Fibroblast of skin of right quadriceps (primary cell): ENCODE measurements at places on chromosomes 1 and 21.

DNA sequence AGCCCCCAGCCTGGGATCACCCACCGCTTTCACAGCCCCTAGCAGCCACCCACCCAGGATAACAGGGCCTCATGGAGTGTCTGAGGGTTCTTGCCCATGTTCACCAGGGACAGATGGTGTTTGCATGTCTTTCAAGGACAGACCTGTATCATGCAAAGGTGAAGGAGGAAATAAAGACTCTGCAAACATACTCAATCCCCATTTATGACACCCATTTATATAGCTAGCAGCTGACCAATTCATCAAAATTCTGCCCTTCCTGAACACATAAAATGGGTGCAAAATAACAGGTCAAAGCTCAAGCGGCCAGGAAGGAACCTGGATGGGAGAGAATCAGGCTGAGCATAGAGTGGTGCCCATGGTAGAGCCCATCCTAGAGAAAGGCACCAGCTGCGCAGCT lies 32.8 kb upstream of the LYPD8 start:
- DNase-seq = no peak

GRCh38 chr1:20361401-20361800 lies 70.7 kb downstream of the VWA5B1 start:
- DNase-seq = no peak

DNA sequence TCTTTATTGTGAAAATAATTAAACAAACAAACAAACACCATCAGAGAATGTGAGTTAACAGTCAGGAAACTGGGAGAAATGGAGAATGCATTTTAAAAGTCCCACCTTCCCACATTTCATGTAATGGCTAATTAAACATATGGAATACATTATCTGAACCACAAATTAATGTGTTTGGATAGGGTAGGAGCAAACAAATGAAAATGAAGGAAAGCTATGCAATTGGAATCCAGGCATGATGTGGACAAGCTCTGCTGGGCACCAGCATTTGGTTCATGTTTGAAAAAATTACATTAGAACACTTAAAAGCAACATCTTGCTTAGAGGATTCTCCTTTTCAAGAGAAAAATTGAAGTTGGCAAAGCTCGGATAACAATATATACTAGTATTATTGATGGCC lies 628.1 kb downstream of the LMO4 start:
- peak; percentile 86 for DNase-seq

- no peak for DNase-seq
These were observed 67.7 kb downstream of the INTS7 start for GRCh38 chr1:211967704-211968103.

DNA sequence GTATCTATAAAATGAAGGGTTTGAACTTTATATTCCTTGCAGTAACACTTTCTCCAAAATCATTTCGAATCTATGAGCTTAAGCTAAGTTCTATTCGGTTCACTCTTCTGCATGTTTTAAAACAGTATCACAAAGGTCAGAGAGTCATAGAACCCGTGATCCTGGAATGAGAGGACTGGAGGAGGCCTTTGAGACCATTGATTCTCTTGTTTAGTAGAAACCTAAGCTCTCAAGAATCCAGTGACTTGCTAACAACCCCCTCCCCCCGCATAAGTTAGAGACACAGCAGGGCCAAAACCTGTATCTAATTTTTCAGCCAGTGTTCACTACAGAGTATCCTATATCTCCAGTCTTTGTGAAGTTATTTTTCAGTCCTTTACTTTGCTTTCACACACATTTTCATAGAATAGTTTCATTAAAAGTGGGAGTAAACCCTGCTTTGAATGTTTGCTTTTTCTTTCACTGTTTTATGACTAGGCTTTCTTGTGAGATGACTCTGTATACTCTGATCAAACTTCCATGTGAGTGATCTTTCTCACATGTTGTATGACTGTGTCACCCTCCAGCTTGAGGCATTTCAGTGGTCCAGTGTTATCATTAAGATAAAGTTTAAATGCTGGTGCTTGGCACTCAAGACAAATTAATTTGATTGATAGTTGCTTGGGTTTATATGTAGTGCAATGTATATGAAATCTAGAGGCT lies 275.4 kb upstream of the SGIP1 start:
- DNase-seq = peak; percentile 57

GRCh38 chr1:182163821-182164223 lies 102.3 kb upstream of the ZNF648 start:
- DNase-seq = no peak

DNA sequence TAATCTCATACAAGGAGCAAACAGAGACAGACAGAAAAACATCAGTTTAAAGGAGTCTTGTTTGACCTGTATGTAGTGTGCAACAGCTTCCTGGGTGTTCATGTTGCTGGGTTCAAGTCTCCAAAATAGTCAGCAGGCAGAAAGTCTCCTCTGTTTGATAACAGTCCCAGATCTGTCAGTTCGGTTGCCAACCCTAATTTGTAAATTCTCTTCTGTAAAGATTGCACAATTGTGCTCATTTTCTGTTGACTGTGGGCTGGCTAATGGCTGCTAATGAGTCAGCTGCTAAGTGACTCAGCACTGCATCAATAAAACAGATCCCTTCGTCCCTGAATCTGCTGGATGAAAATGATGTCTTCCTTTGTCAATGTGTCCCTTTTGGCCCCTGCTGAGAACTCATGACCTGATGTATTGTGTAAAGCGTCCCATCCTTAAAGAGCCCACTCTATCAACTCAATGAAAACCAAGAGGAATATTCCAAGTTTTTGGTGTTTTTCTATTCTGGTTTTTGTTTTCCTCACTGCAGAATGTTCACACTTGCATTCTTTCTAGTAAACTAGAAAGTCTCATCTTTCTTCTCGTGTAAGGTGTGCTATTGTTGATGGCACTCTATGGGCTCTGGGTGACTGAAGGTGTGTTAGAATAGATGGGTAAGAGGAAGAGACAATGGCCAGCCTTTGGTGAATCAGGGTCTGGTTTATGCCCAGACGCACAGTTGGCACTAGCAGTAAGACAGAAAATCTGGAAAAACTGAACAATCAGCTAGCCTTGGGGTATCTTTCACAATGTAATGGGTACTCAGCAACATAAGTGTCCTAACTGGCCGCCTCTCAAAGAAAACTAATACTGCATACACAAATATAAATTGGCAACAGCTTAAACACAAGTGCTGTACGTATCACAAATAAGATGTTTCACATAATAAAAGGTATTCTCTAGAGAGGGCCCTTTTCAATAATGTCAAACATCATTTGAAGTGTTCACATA lies 75.1 kb upstream of the SIPA1L2 start:
- peak; percentile 87 for DNase-seq

DNA sequence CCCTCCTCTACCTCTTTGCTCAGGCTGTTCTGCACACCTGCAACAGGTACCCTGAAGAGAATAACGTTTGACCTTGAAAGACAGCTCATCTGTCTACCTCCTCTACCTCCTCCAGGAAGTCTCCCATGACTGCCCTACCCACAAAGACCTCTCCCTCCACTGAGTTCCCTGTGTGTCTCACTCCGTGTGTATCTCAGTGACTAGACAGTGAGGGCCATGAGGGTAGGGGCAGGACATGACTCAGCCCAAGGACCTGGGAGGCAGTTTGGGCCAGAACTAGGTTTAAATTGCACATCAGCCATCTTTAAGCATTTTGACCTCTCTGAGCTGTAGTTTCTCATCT lies 32.0 kb upstream of the LRP8 start:
- no peak for DNase-seq

- no peak for DNase-seq
These were observed 83.7 kb downstream of the DPYD start for GRCh38 chr1:97837161-97837560.

DNA sequence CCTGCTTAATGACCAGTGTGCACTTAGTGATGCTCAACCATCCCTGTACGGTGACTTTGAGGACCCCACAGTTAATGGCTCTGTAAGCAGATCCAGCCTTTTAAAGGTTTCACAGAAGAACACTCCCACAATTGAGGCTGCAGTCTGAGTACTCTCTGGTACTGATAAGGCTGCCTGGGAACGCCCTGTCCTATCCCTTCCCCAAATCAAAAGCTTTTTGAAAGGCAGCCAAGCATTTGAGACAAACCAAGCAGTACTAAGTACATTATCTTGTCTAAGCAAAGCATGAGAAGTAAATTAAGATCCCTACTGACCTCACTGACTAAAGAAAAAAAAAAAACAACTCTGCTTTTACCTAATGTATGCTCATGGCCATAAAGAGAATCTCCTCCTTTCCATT lies 60.7 kb downstream of the SH3GLB1 start:
- no peak for DNase-seq

DNA sequence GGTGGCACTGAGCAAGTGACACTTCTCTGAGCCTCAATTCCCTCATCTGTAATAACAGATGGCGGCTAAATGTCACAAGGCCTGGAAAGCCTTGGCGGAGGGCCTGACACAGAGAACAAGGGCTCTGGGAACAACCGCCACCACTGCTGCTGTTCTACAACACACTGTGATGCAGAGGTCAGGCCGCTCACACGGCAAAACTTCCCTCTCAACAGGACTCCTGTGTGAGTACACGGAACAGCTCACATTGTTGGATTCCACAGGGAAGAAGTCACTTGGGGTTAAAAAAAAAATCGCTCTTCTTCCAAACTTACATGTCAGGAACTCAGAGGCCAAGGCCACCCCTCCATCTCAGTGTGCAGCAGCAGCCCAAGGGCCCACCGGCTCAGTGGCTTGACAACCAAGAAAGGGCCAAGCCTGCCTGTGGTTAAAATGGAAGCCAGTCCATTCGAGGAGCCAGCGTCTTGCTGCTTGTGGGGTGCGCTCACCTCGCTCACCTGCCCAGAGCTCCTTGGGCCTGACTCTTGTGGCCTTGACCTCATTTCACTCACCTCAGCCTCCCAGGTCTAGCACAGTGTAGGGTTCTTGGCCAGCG lies 101.1 kb downstream of the RAVER2 start:
- DNase-seq = no peak

- DNase-seq = no peak
These were observed 20.9 kb upstream of the SPATC1L start for GRCh38 chr21:46205166-46205565.

- DNase-seq = no peak
These were observed 40.7 kb upstream of the CD34 start for GRCh38 chr1:207951652-207952051.

DNA sequence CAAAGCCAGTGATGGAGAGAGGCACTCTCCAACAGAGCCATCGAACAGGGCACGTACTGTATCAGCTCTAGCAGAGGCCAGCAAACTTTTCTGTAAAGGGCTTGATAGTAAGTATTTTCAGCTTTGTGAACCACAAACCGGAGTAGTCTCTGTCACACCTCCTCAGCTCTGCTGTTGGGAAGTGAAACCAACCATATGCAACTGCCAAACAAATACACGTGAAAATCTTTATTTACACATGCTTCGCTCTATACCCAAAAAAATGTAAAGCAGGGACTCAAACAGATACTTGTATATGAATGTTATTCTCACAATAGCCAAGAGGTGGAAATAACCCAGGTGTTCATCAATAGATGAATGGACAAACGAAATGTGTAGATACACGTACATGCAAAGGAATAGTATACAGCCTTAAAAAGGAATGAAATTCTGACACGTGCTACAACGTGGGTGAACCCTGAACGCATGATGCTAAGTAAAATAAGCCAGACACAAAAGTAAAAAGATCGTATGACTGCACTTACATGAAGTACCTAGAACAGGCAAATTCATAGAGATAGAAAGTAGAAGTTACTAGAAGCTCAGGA lies 39.0 kb downstream of the SETD4 start:
- DNase-seq = no peak

DNA sequence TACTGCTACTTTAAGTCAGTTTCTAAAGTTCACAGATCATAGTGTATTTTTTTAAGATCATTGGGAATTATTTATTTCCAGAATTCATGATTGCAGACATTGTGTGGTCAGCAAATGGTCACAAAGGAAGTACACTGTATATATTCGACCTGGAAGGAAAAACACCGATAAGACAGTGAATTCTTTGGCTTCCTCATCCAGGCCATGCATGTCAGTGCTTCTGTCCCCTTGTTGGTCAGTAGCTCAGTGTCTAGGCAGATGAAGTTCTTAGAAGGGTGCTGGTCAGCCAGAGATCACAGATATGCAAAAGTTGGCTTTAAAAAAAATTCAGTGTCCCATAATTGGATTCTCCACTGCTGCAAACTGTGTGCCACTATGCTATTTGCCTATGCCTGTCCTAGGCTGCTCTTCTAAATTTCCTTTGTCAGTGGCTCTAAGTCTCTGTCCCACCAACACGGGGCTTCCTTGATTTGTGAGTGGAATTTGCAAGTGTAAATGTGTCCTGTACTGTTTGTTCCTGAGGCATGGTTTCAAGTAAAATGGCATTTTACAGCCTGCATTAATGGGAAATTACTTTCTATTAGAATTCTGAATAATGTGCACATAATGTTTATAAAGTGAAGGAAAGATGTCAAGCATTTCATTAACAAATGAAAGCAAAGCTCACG lies 12.0 kb upstream of the VAMP4 start:
- DNase-seq = no peak

DNA sequence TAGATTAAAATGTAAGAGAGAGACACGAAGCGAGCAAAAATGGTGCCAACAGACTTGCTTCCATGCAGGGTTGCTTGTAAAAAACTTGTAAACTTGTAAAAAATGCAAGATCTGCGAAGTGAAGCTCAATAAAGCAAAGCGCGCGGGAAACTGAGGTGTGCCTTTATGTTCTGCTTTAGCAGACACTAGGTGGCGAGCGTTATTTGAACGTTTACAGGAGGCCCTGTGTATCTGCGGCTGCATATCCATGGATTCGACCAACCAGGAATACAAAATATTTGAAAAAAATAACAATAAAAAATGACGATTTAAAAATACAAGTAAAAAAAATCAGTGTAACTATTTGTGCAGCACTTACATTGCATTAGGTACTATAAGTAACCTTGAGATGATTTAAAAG lies 1.5 kb downstream of the UBE2G2 start:
- peak; percentile 48 for DNase-seq

DNA sequence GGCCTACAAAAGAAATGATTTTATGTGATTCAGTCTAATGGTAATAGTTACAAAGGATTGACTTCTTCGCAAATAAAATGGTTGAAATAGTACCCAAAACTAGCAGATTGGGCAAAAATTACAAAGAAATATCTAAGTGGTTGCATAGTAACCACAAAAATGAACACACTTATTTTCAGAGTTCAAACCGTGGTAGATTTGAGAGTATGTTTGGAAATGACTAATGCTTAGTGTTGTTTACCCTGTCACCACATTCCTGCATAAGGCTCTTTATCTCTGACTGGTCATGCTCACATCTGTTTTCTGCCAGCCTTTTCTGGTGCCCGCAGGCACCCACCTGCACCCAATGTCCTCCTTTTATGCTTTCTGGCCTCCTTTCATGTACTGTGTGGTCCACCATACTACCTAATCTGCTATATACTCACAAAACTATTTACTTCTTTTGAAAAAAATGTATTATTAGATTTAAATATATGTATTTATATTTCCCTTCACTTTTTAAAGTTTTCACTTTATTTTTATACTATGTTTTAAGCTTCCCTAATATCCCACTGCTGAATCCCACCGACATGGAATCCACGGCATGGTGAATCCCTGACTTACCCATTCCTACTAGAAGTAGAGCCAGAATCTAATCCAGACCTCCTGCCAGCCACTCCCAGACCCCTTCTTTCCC lies 30.3 kb downstream of the PTPRC start:
- DNase-seq = peak; percentile 96
